ENCODE measurements at places on chromosomes 1 and 21.

- DNase-seq: peak; percentile 24
These were observed at the start of gene GNG4 for GRCh38 chr1:235649368-235650163. Gene GNG4 (minus strand): TSS chr1:235649784. CDS start chr1:235583838, 65,946 bp downstream.

DNA sequence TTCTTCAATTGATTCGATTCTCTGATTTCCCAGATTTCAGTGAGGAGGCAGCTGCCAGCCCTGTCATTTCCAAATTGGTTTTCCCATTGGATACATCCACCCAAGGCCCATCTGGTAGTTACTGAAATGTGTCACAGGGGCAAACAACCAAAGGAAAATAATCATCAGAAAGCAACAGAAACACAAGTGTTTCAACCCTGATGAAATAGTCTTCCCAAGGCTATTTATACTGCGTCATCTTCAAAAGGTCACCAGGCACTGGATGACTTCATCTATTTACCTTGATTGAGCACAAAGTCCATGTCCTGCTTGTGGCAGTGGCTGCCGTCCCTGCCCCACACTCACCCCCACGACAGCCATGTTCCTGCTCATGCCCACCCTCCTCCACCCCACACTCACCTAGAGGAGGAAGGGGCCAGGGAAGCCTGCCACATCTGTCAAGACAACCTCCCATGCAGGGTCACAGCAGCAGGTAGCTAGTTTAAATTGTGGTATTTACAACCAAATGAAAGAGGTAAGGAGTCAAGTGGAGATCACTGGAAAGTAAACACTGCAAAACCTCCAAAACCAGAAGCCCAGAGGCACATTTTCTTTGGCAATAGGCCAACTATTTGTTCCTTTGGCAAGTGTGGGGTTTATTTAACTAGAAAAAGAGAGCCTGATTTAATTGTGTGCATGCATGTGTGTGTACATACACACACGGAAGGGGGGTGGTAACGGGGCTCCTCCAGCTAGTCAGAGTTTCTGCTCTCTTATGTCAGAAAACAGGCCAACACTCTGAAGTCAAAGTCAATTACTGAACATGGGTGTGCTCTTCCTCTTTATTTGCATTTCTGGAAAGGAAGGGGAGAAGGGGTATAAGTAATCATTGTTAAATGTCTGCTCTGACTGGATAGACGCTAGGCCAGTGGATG lies 49.5 kb upstream of the RAB4A start:
- no peak for DNase-seq

- DNase-seq: peak; percentile 21
These were observed 12.2 kb downstream of the CITED4 start for GRCh38 chr1:40849801-40850592.

GRCh38 chr1:160018900-160019299 lies 12.9 kb downstream of the PIGM start:
- DNase-seq: no peak

- DNase-seq: no peak
These were observed 116.9 kb downstream of the BEND5 start for GRCh38 chr1:48659801-48660200.

GRCh38 chr1:109216662-109217061 lies 2.9 kb downstream of the SARS1 start:
- DNase-seq: no peak

DNA sequence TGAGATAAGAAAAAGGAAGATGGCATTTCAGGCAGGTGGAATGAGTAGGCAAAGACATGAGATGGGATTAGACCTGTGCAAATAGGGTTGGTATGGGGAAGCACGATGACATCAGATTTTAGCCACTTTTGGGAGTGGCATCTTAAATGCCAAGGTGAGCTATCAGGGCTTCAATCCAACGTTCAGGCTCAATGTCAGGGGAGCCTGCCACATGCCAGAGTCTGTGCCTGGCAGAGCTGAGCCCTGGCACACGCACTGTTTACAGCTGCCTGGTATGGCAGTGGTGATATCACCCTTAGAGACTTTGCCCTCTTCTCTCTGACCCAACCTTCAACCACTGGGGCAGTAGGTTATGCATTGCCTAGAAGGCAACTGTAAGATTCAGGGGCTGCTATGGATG lies 1.1 kb upstream of the GUCA2B start:
- DNase-seq: no peak

GRCh38 chr1:89261926-89262515 lies 10.6 kb downstream of the GBP5 start:
- no peak for DNase-seq

GRCh38 chr21:35989138-35989735 lies 71.1 kb downstream of the SETD4 start:
- no peak for DNase-seq

DNA sequence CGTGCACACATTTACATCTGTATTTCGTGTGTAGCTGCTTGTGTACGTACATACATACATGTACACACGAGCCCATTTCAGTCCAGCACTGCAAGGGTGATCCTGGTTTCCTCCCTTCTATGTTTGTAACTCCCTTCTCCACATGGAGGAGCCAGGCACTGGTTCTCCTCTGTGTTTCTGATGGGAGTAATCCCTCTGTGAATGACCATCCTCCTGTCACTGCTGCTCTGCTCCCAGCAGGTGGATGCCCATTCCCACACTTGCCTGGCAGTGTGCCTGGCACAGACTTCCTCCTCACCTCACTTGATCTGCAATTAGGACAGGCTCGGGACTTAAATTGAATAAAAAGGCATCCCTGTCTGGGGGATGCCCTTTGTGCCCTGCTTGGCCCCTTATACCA lies 37.1 kb downstream of the TRAPPC10 start:
- DNase-seq: no peak

DNA sequence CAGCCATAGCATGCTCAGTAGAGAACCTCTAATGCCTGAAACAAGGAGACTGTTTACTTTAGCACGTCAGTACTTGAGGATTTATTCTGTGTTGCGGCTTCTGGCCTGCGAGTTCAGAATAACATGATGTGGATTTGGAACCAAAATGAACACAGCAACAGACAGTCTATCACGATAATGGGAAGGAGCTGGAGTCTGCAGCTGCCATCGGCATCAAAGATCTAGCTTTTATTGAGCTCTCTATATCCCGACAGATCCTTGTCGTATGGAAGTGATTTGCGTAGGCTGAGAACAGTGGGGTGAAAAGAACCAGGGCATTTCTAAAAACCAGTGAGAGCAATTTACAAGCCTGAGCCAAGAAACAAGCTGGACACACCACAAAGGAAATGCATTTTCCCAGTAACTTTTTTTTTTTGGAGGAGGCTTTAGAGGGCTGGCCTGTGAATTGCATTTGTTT lies 294.2 kb downstream of the KIF26B start:
- no peak for DNase-seq

DNA sequence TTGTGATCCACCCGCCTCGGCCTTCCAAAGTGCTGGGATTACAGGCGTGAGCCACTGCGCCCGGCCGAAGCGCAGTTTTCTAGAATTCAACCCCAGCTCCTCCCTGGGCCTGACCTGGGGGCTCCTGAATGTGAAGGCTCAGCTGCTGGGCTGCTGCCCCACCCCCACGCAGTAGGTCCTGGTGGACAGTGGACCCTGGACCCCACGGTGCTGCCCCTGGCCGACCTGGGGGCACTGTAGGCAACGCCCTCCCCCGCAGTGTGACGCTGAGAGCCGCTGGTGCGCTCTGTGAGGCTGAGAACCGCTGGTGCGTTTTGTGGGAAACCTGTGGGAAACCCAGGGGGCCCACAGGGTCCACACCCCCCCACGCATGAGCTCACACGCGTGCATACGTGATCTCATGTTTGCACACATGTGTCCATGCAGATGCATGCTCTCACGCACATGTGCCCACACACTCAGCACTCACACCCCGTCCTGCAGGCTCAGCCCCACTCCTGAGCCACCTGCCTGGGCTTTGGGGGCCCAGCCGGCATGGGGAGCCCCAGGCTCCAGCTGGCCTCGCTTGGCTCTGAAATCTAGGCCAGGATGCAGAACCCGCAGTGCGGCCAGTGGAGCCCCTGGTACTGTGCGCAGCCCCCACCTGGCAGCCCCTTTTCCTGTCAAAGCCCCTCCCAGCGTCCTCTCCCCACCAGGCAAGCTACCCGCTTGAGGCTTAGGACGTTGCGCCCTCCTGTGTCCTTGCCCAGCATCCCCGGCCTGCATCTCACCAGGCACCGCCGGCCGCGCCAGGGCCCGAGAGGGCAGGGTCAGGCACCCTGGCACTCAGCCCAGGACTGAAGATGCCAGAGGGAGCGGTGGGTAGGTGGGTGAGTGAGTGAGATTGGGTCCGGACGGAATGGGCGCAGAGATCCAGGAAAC lies 67.7 kb downstream of the COL18A1 start:
- DNase-seq: no peak

DNA sequence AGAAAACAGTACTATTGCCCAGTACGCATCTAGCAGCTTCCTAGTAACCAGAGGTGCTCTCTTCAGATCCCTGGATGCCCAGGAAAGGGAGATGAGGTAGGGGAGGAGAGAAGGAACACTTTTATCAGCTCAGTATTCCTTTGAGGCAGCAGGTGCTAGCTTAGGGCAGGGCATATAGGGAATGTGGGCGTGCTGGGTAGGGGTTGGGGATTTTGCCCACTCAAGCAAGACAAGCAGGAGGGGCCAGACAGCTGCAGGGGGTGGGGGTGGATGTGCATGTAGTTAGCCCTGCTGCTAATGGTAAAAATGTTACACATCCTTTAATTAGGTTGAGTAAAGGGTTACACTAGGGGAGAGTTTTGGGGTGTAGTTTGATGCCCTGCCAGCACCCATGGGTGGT lies 18.1 kb upstream of the AVPR1B start:
- DNase-seq: no peak

- no peak for DNase-seq
These were observed 328.9 kb downstream of the PAPPA2 start for GRCh38 chr1:176791906-176792305.

GRCh38 chr1:101175466-101175865 lies 61.4 kb upstream of the S1PR1 start:
- DNase-seq: no peak

DNA sequence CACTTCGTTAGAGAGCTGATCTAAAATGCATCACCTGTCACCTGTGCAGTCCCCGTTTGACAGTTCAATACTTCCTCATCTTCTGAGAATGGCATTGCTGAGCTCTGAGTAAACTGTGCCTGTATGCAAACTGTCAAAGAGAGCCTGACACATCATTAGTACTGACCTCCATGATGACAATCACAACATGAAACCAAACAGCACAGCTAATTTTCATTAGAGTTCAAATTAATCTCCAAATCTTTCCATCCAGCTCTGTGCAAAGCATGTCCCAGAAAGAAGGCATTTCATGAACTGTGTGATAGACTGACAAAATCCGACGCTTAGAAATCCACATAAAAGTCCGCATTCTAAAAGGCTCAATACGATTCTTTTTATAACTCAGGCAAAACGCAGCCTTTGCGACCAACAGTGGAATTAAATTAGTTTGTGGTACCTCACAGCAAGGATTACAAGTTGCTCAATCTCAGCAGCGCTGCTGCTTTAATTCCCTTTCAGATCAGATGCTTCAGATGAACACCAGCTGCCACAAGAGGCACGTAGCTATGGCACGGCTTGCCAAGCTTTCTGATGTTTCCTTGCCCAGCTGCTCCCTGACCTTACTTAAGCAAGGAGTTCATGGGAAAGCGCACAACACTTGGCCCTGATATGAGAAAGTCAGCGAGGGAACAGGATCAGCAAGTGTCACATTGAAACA lies 765.5 kb upstream of the PRMT6 start:
- DNase-seq: no peak

GRCh38 chr1:224447251-224447650 lies 12.7 kb upstream of the WDR26 start:
- peak; percentile 25 for DNase-seq

DNA sequence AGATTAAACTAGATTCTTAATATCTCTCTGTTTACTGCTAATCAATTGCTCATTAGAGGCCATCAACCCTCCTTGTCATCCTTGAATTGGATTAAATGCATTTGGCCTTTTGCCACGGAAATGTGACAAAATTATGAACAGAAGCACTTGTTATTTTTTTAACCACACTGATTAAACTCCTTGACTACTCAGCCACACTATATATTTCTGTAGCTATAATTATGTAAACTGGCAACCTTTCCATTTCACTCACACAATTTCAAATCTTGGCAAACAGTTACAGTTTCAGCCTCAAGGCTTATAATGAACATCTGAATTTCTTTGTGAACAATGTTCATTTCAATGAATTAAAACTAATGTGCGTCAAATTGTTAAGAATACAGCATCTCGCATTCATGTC lies 10.1 kb downstream of the ADAMTS5 start:
- DNase-seq: no peak

DNA sequence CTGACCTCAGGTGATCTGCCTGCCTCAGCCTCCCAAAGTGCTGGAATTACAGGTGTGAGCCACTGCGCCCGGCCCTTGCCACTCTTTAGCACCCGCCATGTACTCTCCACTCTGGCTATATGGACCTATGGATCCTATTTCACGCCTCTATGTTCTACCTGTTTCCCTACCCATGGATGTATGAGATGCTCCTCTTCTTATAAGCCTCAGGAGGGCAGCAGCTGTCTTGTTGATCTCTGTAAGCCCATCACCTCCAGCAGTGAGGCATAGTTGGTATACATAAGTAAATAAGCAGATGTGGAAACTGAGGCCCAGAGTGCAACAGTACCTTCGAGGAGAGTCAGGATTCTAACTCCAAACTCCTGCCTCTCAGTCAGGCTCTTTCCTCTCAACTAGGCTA lies 24.7 kb upstream of the ARTN start:
- no peak for DNase-seq

DNA sequence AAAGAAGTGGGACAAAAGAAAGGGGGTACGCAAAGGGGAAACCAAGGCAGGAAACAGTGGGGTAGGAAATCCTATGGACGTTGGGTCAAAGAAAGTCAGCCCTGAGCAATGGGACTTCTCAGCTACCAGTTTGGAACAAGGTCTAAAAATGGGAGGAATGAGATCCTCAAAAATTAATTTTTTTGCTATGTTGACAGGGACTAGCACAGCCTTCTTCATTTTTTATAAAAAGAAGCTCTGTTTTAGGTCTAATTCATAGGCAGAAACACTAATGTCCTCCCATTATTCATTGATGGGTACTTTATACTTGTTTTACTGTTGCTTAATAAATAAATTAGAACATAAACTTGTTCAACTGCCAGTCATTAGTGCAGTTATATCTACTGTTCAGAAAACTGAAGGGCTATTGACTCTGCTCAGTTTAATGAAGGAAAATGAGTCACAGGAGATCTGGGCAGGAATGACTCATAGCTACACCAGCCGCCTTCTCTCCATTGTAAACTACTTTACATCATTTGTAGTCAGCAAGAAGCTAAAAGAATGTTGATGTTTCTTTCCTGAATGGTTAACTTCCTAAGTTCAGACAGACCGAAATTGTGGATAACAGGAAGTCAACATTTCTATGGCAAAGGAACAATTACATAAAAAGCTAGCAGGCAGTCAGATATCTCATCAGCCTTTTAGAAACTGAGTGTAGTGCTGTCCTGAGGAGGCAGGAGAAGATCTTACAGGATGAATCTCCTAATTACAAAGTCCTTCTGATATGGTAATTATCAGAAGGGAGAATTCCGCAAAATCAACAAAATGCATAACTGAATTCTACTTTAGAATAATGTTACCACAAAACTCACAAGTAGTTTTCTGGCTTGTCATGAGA lies 356.4 kb upstream of the PKN2 start:
- no peak for DNase-seq
